ENCODE measurements at places on chromosomes 4 and X.

DNA sequence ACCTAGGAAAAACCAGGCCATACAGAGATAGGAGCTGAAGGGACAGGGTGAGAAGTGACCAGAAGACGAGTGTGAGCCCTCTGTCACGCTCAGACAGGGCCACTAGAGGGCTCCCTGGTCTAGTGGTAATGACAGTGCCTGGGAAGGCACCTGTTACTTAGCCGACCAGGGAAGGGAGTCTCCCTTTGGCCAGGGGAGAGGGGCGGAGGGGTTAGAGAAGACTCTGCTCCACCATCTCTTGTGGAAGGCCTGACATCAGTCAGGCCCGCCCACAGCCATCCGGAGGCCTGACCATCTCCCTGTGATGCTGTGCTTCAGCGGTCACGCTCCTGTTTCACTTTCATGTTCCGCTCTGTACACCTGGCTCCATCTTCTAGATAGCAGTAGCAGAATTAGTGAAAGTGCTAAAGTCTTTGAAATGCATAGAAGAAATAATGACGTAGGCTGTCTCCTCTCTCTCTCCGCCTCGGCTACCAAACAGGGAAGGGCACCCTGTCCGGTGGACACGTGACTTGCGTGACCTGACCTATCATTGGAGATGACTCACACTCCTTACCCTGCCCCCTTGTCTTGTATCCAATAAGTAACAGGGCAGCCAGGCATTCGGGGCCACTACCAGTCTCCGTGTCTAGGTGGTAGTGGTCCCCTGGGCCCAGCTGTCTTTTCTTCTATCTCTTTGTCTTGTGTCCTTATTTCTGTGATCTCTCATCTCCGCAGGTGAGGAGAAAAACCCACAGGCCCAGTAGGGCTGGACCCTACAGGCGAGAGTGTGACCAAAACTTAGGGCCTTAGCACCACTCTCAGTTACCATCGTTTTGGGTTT, 26.7 kb downstream of the HTT-AS start:
- DNase-seq = peak; percentile 87

GRCh38 chr4:186832906-186833305, 109.2 kb upstream of the FAT1 start:
- DNase-seq = no peak

DNA sequence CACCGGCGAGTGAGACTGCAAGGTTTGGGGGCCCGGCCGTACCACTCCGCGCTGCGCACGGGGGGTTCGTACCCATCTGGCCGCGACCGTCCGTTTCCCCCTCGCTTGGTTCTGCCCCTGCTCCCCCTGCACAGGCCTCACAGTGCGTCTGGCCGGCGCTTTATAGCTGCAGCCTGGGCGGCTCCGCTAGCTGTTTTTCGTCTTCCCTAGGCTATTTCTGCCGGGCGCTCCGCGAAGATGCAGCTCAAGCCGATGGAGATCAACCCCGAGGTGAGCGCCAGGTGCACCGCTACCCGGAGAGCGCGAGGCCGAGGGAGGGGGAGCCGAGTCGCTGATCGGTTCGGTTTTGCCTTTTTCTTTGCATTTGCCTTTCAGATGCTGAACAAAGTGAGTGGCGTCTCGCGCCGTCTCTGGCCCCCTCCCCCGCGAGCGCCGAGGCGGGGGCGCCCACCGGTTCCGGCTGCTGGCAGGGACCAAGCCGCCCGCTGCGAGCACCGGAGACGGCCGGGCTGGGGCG, at the start of gene UCHL1:
Gene UCHL1 (plus strand): TSS at position 189 of the 517 bp plus-strand sequence. CDS start 49 bp downstream, at position 238.
- peak; percentile 21 for DNase-seq

DNA sequence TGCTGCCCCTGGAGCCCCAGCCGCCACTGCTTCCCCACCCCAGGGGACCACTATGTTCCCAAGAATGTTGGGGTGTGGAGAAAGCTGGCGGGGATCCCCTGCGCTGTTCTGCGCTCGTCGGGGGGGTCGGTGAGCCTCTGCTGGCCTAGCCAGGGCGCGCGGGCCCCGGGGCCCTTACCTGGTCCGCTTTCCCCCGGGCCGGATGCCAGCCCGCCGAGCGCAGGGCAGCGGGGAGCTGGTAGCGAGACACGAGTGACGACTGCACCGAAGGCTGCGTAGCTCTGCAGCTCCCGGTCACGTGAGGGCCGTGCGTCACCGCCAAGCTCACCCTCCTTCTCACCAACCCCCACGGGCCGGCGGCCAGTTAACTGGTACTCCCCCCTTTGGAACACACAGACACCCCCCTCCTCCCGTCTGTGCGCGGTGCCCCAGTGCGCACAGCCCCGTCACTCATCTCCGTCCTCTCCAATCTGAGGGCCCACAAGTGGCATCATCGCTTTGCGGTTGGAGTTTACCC, at the start of gene BEX1:
Gene BEX1 (minus strand): TSS at position 254 of the 517 bp plus-strand sequence. CDS start 897 bp downstream, outside the sequence.
- DNase-seq = peak; percentile 41

DNA sequence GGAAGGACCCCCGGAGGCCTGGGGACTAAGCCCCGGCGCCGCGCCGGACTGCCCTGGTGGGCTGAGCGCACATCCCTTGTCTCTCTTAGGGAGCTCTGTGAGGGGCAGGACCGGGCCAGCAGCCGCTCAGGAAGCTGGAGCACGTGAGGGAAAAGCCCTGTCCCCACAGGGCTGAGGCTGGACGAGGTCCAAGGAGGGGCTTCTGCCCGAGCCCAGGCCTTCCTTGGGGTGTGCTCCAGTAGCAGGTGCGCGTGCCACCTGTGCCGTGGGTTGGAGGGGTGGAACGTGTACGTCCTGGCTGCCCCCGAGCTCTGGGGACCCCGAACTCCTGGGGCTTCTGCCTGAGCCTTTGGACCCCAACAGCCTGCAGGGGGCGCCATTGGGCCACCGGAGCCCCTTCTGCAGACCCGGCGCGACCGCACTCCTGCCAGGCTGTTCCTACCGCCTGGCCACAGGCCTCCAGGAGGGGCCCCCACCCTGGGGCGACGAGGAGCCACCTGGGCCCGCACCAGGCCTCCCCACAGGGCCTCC, 27.2 kb downstream of the TACC3 start:
- peak; percentile 92 for DNase-seq

- no peak for DNase-seq
Observed at GRCh38 chr4:37528166-37528885, 157.8 kb downstream of the RELL1 start.

- peak; percentile 78 for DNase-seq
Observed at GRCh38 chr4:151801547-151802516, 41.0 kb upstream of the GATB start.

- no peak for DNase-seq
Observed at GRCh38 chr4:71417150-71417549, 78.3 kb downstream of the SLC4A4 start.

- DNase-seq = no peak
Observed at GRCh38 chr4:90970021-90970420, 842.8 kb downstream of the CCSER1 start.

DNA sequence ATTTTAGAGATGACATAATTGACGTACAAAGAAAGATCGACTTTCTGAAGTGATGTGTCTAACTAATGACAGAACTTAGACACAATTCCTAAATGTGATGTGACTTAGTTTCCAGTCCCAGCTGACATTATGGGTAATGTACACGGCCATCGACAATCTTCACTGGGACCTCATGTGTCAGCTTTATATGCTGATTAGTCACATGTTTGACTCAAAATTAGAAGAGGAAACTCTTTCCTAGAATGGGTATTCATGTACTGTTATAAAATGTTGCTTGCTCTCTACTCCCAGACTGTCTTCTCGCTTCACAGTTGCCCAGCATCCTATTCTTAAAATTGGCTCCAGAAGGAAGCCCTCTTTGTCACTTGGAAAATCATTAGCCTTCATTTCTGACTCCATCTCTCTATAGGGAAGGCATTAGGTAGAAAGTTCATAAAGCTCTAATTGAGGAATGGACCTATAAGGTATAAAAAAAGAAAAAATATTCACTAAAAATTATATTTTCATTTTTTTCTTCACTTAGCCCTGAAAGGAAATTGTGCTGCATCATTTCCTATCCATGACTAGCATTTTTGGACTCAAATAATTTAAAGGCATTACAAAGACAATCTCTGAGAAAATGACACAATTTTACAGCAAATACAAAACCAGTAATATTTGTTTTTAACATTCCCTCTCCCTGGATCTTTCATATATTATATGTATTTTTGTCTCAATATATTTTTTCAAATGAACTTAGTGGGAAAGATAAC, 554.6 kb downstream of the INPP4B start:
- no peak for DNase-seq

- no peak for DNase-seq
Observed at GRCh38 chr4:155675709-155676429, 9.2 kb downstream of the GUCY1A1 start.

- no peak for DNase-seq
Observed at GRCh38 chr4:186345184-186345583, 79.2 kb downstream of the F11 start.

- DNase-seq = no peak
Observed at GRCh38 chr4:93831716-93832496, 3.4 kb downstream of the ATOH1 start.

DNA sequence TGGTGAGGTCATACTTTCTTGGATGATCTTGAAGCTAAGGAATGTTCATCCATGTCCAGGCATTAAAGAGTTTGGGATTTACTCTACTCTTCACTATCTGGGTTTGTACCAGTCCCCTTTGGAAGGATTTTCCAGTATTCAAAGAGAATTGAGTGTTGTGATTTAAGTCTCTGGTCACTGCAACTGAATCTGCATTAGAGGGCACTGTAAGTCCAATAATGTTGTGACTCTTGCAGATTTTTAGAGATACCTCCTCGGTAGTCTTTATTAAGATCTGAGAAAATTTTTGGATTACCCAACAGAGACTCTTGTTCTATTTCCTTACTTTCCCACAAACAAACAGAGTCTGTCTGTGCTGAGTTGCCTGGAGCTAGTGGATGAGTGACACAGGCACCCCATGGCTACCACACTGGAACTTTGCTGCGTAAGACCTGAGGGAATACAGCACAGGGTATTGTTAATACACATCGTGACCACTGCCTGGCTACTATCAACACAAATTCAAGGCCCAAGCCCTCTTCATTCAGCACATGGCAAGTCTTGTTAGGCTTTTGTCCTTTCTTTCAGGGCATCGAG, 357.1 kb upstream of the KLHL4 start:
- DNase-seq = no peak

DNA sequence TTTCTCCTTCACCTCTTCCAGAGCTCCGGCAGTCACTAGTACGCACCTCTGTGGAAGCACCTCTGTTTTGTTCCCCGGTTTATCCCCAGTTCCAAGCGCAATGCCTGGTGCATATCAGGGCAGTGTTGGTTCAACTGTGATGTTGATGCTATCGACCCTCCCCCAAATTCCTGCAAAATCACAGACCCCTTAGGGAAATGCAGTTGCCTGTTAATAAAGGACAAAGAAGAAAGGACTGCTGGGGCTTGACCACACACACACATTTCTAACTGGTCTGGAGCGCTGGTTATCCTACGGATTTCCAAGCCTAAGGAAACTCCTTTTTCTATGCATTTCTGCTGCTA, 530 bp upstream of the NMU start:
- no peak for DNase-seq

- DNase-seq = no peak
Observed at GRCh38 chr4:141425124-141425523, 204.4 kb downstream of the ZNF330 start.

- DNase-seq = no peak
Observed at GRCh38 chr4:150094676-150095075, 16.4 kb downstream of the DCLK2 start.

Data from activated CD4-positive, alpha-beta T cell treated with anti-CD3 and anti-CD28 coated beads for 48 hours (primary cell).